Activated CD8-positive, alpha-beta T cell treated with anti-CD3 and anti-CD28 coated beads, Interleukin-2, amount 10 ng/mL, durations not matched to agents 7 days and 5 days (primary cell): ENCODE measurements at places on chromosomes 7 and 10.

DNA sequence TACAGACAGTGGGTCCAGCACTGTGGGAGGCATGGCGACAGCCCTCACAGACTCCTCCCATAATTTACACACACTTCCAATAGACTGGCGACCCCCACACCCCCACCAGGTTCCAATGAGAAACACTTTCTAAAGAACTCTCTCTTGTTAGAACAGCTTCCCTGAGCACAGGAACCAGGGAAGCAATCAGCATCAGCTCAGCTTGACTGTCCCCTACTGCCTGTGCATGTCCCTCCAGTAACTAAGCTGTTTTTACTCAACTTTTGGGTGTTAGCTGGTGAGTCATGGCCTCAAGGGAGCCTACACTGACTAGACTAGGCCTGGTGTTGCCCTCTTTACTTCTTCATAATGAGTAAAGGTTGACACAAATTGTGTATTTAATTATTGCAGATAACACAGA, 32.6 kb upstream of the HERPUD2 start:
- no peak overlapping the region for H3K27ac ChIP-seq
- H3K4me1 ChIP-seq: peaks cover 77% of the 10 kb centered on the region
- H3K36me3 ChIP-seq: no peaks in the 10 kb centered on the region
- no peaks in the 10 kb centered on the region for H3K27me3 ChIP-seq
- peak; percentile 40 for DNase-seq

DNA sequence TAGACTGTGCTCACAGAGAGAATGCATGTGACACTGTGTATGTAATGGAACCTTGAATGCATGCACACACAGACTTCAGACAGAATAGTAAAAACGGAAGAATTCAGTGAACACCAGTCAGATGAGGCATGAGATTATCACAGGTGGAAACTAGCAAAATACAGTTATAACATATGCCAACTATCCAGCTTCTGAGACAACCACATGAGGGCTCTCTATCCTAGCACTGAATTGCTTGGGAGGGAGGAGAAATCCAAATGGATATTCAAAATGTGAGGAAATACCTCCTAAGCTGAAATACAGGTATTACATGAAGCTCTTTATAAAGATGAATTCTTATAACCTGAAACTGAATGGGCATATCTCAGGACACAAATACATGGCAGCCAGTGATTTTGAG, 30.6 kb downstream of the GARS1 start:
- H3K4me3 ChIP-seq: no peak overlapping the region
- no peak overlapping the region for H3K27ac ChIP-seq
- no peaks in the 10 kb centered on the region for H3K27me3 ChIP-seq
- no peak for DNase-seq
- peaks cover 12% of the 10 kb centered on the region for H3K4me1 ChIP-seq

DNA sequence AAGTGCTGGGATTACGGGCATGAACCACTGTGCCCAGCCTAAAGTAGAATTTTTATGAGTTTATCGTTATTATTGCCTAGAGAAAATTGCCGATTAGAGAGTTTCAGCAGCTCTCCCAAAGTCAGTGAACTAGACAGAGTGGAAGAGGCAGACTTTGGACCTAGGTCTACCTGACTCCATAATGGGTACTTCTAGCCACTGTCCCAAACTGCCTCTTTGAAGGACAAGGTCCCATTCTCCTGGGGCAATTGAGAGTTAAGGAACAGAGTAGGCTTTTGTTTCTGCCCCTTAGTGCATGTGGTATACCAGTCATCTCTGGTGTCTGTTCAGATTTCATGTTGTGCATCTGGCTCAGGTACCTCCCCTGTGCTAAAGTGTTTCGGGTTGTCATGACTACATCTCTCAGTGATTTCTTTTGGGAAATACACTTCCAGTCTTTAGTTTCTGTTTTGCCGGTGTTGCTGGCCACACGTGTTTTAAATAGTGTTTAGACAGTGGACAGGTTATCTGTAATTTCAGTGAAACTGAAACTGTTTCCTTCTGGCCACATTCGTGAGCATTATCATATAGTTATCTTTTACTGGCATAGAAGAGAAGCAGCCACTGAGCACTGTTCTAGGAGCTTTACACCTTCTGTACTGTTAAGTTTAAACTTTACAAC, 4.7 kb downstream of the TMEM236 start:
- DNase-seq: no peak
- H3K4me3 ChIP-seq: peak overlapping the region; percentile 15
- no peak overlapping the region for H3K27ac ChIP-seq
- H3K4me1 ChIP-seq: peaks cover 7% of the 10 kb centered on the region
- H3K36me3 ChIP-seq: no peaks in the 10 kb centered on the region

- H3K36me3 ChIP-seq: no peaks in the 10 kb centered on the region
- H3K27me3 ChIP-seq: no peaks in the 10 kb centered on the region
- no peak for DNase-seq
- no peak overlapping the region for H3K4me3 ChIP-seq
Observed at GRCh38 chr10:84811113-84811512, 482.7 kb downstream of the CCSER2 start.

DNA sequence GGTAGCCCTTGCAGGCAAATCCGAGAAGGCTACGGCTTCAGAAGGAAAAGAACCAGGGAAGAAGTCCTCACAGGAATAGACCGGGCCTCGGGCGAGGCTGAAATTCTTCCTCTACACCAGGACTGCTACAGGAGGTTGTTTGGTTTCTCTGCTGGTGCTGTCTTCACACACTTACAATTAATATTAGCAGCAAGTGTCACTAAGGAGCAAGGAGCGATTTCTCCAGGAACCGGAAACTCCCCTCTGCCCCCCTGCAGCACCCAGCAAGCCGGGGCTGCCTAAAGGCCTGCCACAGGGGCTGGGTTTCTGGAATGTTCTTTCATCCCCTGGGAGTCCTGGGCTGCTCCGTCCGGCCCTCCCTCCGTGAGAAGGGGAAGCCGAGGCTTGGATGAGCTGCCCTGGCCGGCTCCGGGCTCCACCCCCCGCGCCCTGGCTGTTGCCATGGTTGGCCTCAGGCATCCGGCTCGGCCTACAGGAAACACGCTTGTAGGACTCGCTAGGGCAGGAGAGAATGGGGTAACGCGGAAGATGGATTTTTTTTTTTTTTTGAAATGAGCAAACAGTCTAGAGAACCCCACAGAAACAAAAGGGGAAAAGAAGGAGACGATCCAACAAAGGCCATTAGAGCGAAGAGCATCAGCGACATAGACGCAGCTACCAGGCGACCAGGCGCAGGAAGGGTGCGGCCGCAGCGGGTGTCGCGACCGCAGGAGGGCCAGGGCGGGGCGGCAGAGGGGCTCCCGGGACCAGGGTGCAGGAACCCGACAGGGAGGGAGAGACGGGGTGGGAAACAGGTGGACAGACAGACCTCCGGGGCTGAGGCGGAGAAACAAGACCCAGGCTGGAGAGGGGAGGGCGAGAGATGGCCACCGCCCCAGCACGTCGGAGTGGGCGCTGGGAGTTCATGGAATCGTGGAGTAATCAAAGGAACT, 33.0 kb downstream of the EN2 start:
- DNase-seq: peak; percentile 68
- peak overlapping the region; percentile 85 for H3K27ac ChIP-seq
- H3K4me1 ChIP-seq: peaks cover 30% of the 10 kb centered on the region
- H3K36me3 ChIP-seq: peaks cover 3% of the 10 kb centered on the region
- peaks cover 25% of the 10 kb centered on the region for H3K27me3 ChIP-seq
- H3K4me3 ChIP-seq: peak overlapping the region; percentile 69

DNA sequence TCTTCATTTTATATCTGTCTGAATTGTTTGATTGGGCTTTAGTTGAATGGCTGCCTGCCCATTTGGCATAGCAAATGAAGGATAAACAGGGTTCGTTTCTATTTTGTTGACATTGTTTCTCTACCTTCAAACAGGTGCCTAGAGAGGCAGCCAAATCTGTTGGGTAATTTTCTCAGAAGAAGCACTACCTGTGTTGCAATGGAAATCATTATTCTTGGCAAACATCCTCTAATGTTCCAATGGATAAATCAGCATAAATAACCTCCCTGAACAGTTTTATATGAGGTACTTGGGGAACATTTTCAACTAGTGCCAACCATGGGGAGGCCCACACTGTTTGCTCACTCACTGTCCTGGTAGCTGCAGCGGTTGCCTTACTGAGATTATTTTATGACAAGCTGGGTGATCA, 64.4 kb upstream of the PLPP4 start:
- no peaks in the 10 kb centered on the region for H3K4me1 ChIP-seq
- DNase-seq: no peak
- H3K27ac ChIP-seq: no peak overlapping the region
- no peaks in the 10 kb centered on the region for H3K27me3 ChIP-seq

DNA sequence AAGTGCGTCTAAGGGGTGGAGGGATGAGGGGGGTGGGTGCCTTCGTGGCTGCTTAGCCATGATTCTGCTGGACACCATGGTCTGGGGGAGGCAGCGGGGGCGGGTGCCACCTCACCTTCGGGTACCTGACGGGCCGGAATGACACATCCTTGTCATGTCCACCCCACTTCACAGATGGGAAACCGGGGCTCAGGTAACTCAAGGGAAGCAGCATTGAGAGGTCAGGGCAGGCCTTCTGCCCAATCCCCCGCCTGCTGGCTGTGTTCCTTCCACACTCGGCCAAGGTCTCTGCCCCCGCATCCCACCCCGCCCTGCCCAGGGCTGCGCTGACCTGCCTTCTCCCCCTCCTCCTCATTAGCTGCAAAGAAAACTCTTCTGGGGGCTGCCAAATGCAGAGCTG, 598.0 kb downstream of the PTPRN2 start:
- no peak overlapping the region for H3K4me3 ChIP-seq
- H3K4me1 ChIP-seq: no peaks in the 10 kb centered on the region
- no peak overlapping the region for H3K27ac ChIP-seq
- H3K36me3 ChIP-seq: no peaks in the 10 kb centered on the region
- DNase-seq: no peak

GRCh38 chr10:117568334-117568733, 25.8 kb downstream of the EMX2 start:
- H3K27me3 ChIP-seq: peaks cover 7% of the 10 kb centered on the region
- H3K36me3 ChIP-seq: no peaks in the 10 kb centered on the region
- H3K4me3 ChIP-seq: no peak overlapping the region
- no peak for DNase-seq

DNA sequence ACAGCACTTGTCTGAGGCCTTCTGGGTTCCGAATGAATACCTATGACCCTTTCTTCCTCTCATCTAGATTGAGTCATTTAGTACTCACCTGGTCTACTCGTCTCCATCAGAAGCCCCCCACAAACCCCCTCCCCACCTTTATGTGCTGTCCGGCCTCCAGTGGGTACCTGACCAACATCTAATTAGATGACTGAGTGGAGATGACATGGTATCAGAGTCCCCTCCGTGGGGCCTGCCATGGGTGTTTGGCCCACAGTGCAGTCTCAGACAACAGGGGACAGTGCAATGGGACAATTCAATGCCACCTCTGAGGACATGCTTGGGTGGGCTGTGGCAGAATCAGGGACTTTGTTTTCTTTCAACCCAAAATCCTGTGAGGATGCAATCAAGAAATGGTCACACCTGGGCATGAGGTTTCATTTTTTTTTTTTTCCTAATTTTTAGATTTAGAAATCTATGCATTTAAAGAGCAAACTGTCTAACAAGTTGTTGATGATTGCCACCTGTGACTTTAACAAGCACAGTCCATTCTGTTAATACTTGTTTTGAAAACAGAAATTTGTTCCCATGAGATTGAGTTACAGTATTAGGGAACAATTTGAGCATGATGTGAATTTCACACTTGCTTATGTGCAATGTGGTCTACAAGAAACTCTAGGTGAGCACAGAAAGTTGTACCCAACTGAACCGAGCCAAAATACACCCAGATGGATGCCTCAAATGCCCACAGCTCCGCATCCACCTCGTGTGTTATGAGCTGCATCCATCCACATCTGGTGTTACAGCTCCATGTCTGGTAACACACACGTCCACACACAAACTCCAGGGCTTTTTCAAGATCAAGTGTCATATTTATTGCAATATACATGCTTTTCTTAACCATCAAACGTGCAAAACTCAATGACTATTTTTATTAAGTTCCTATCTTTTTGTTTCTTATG, 27.5 kb downstream of the GPRIN2 start:
- H3K36me3 ChIP-seq: no peaks in the 10 kb centered on the region
- no peak for DNase-seq
- H3K4me3 ChIP-seq: no peak overlapping the region
- no peaks in the 10 kb centered on the region for H3K4me1 ChIP-seq

- H3K27me3 ChIP-seq: no peaks in the 10 kb centered on the region
- H3K27ac ChIP-seq: no peak overlapping the region
- no peak for DNase-seq
- H3K4me3 ChIP-seq: no peak overlapping the region
Observed at GRCh38 chr10:59891349-59891748, 15.0 kb downstream of the CCDC6 start.

DNA sequence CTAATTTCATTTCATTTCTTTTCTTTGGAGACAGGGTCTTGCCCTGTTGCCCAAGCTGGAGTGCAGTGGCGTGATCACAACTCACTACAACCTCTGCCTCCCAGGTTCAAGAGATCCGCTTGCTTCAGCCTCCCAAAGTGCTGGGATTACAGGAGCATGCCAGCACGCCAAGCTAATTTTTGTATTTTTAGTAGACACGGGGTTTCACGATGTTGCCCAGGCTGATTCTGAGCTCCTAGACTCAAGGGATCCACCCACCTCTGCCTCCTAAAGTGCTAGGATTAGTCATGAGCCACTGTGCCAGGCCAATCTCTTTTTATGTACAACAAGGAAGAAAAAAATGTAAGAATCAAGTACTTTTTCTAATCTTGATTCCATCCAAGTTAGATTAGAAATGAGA, 10.7 kb upstream of the KMT2E start:
- H3K36me3 ChIP-seq: peaks cover 63% of the 10 kb centered on the region
- no peaks in the 10 kb centered on the region for H3K27me3 ChIP-seq
- peak overlapping the region; percentile 68 for H3K27ac ChIP-seq

- H3K4me3 ChIP-seq: peak overlapping the region; percentile 46
- no peaks in the 10 kb centered on the region for H3K27me3 ChIP-seq
- no peak for DNase-seq
- peaks cover 55% of the 10 kb centered on the region for H3K4me1 ChIP-seq
Observed at GRCh38 chr10:72089618-72090017, 1.3 kb upstream of the SPOCK2 start.

GRCh38 chr10:126639084-126639483, 31.4 kb downstream of the C10orf90 start:
- no peak for DNase-seq

- no peaks in the 10 kb centered on the region for H3K27me3 ChIP-seq
- no peak overlapping the region for H3K27ac ChIP-seq
- H3K36me3 ChIP-seq: no peaks in the 10 kb centered on the region
Observed at GRCh38 chr7:20287317-20287716, 43.4 kb upstream of the ITGB8 start.

GRCh38 chr7:77540402-77540822, 3.3 kb downstream of the PTPN12 start:
- no peaks in the 10 kb centered on the region for H3K36me3 ChIP-seq
- no peak overlapping the region for H3K27ac ChIP-seq
- DNase-seq: no peak
- peaks cover 11% of the 10 kb centered on the region for H3K27me3 ChIP-seq
- H3K4me1 ChIP-seq: peaks cover 22% of the 10 kb centered on the region

- no peaks in the 10 kb centered on the region for H3K36me3 ChIP-seq
- H3K4me3 ChIP-seq: no peak overlapping the region
- no peak for DNase-seq
- no peaks in the 10 kb centered on the region for H3K27me3 ChIP-seq
- H3K27ac ChIP-seq: no peak overlapping the region
Observed at GRCh38 chr7:73995330-73995729, 32.6 kb upstream of the ELN start.

GRCh38 chr7:44733708-44734481, 14.8 kb upstream of the ZMIZ2 start:
- peaks cover 12% of the 10 kb centered on the region for H3K4me1 ChIP-seq
- H3K27me3 ChIP-seq: no peaks in the 10 kb centered on the region
- no peak overlapping the region for H3K4me3 ChIP-seq
- no peak for DNase-seq

GRCh38 chr10:131852176-131852822, 48.5 kb upstream of the PPP2R2D start:
- no peak overlapping the region for H3K4me3 ChIP-seq
- H3K36me3 ChIP-seq: no peaks in the 10 kb centered on the region
- no peaks in the 10 kb centered on the region for H3K27me3 ChIP-seq
- DNase-seq: no peak
